ENCODE measurements at places on chromosomes 16 and 17.
A peak's percentile ranks its signal among the peaks of the same experiment; 100 is the strongest.

DNA sequence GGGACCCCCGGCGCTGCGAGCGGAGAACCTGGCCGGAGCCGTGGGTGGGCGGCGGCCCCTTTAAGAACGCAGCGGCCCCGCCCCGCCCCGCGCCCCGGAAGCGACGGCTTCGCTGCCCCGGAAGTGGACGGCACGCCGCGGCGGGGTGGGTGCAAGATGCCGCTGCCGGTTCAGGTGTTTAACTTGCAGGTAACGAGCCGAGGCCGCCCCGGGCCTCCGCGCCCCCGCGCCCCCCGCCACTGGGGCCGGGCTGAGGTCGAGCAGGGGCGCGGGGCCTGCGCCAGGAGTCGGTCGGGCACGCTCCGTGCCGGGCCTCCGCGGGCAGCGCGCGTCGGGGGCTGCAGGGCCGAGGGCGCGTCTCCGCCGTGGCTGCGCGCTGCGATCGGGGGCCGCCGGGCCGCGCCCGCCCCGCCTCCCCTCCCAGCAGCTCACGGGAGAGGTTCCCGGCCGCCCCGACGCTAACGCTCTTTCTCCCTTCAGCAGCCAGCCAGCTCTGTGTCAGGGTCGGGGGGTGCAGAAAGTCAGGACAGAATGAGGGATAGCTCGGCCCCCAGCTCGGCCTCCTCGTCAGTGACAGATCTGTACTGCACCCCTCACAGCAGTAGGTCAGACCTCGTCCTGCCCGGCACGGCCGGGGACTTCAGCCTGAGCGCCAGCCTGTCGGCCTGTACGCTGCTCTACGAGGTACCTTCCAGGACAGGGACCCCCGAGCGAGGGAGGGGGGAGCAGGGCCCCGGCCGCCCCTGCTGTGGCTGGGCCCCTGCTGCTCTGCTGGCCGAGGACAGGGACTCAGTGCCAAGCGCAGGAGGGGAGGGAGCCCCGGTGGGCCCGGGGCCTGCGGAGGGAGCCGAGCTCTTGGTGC is at the start of the genes GPS1 and RFNG:
Gene GPS1 (plus strand): TSS at position 123 of the 862 bp plus-strand sequence. CDS start 34 bp downstream, at position 157.
Gene RFNG (minus strand): TSS at position 36 of the 862 bp plus-strand sequence. CDS start 45 bp downstream, outside the sequence.
- DNase-seq, result peak; percentile 80

GRCh38 chr17:67478401-67479041 is 101.4 kb downstream of the PITPNC1 start:
- DNase-seq, result no peak

DNA sequence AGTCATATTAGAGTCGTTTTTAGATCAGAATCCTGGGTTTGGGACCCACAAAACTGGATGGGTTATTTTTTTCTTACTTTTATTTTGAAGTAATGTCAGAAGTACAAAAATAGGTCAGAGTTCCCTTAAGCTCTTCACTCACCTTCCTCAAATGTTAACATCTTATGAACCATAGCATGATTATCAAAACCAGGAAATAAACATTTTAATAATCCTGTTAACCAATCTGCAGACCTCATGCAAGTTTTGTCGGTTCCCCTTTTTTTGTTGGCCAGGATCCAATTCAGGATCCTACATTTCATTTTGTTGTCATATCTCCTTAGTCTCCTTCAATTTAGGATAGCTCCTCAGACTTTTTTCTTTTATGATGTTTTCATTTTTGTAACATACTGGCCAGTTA is 162.0 kb downstream of the CHD9 start:
- DNase-seq, result no peak

DNA sequence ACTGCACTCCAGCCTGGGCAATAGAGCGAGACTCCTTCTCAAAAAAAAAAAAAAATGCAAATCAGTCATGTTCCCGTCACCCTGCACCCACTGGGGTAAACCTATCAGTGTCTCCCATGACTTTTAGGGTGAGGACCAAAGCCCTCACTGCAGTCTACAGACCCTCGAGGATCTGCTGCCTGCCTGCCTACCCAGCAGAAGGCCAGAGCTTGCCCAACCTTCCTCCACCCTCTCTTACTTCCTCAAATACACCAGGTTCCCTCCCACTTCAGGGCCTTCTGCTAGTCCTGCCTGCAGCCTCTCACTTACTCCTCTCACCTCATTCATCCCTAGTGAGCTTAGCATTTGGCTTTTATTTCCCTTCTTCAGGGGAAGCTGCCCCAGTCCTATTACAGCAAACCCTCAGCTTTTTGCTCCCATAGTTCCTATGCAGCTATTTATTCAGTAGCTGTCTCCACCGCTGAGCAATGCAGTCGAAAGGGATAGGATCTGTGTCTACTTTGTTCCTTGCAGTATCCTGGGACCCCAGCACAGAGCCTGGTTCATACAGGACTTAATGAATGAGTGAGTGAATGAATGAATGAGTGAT is 17.8 kb upstream of the TOB1 start:
- DNase-seq, result no peak

GRCh38 chr16:49524947-49525315 is 151.3 kb downstream of the C16orf78 start:
- DNase-seq, result no peak

DNA sequence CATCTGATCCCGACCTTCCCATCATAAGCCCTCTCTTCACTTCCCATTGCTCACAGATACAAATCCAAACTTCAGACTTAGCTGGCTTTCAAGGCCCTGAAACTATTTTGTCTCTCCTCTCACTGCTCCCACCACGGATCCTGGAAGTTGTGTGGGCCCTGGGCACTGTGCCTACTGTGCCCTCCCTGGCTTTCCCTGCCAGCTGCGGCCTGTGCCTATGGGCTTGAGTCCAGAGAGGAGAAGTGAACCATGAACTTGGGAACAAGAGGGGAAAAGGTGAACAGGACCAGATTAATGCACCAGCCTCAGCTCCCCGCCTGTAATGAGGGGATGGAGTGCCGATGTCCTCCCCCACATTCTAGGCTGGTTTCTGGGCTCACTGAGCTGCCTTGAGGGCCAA is 18.9 kb upstream of the KCNJ12 start:
- no peak for DNase-seq

DNA sequence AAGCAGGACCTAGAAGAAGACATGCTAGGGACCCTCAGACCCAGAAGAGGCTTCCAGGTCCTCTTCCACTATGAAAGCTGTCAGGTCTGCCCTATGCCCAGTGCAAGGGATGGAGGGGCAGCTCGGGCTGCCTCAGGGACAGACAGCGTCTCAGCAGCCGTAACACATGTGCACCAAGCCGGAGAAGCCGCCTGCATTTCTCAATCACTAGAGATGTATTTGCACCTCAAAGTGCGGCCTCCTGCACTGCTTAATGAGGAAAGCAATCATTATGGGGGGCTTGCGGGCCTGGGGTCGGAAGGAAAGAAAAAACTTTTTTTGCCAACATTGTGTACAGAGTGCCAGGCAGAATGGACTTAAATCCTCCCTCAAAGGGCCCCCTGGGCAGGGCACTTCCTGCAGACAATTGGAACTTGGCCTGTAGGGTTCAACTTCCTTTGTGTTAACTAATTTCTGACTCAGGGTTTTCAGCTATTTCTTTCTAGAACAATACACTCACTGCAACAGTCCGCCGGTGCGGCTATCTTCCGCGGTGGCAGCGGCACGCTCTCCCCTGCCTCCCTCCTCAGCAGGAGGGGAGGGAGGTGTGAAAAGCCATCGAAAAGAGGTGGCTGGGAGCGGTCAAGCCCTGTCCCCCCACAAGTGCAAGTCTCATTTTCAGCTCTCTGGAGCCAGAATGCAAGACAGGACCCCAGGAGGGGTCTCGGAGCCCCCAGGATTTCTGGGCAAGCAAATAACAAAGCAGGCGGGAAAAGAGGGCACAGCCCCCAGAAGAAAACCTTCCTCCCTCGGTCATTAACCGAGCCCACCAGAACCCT is 101.2 kb downstream of the ZNF423 start:
- no peak for DNase-seq

DNA sequence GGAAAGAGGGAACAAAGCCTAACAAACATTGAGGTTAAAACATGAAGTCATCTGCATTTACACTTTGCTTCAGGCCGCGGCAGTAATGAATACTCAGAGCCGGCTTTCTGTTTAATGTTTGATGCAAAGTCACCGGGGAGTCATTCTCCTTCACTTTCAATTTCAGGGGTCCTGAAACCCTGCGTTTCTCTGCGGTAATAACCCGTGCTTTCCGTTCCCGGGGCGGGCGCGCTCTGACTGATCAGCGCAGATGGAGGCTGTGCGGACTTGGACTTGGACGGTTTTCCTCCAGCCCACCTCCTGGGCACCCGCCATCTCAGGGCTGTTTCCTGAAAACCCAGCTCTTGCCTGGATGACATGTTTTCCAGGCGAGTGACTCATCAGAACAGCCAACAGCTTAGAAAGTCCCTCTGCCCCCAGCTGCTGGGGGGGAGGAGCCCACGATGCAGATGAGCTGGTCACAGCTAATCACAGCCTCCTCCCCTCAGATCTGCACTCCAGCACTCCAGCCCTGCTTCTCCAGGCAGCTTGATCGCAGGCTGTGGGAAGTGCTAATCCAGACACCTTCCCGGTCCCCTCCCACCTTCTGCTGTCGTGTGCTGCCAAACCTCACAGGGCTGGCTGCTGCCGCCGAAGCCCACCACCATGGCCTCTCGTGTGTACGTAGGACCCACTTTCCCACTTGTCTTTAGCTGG is 158.6 kb upstream of the CHMP6 start:
- DNase-seq, result peak; percentile 84

- peak; percentile 15 for DNase-seq
These were observed 89.0 kb upstream of the DNAH17 start for GRCh38 chr17:78665952-78666920.

DNA sequence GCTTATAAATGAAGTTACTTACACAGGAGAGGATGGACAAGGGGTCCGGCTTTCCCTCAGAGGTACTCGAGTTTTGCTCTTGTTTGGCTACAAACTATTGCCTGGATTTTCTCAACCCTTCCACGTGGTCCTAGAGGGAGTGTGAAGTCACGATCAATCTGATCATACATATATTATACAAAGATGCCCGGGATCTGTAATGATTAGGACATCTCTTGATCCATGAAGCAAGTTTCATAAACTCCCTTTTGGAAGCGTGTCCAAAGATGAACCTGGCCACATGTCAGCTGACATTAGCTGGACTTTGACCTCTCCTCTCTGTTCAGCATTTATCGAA is 2.3 kb upstream of the CDH11 start:
- no peak for DNase-seq

DNA sequence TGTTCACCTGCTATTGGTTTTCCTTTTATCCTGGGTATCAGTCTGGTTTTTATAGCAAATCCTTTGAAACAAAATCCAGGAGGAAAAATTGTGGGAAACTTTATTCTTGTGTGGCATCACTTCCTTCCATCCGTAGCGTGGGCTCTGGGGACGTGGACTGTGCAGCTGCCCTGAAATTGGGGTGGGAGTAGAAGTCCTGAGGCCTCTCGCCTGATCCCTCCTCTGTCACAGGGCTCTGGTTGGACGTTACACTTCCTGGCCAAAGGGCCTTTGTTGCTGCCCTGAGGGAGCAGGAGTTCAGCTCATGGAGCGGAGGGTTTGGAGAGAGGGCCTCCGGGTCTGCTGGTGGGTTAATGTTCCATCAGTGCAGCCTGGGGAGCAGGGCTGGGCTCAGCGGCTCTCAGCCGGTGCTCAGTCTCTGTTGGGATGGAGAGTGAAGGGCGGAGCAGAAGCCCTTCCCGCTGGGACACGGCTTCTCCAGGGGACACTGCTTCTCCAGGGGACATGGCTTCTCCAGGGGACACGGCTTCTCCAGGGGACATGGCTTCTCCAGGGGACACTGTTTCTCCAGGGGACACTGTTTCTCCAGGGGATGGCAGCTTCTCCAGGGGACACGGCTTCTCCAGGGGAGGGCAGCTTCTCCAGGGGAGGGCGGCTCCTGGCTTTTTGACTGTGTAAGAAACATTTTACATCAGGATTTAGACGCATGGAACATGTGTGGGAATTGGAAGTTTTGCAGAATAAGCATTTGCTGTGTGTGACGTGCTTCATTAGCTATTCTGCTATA is 15.2 kb upstream of the RPL13 start:
- DNase-seq, result no peak

DNA sequence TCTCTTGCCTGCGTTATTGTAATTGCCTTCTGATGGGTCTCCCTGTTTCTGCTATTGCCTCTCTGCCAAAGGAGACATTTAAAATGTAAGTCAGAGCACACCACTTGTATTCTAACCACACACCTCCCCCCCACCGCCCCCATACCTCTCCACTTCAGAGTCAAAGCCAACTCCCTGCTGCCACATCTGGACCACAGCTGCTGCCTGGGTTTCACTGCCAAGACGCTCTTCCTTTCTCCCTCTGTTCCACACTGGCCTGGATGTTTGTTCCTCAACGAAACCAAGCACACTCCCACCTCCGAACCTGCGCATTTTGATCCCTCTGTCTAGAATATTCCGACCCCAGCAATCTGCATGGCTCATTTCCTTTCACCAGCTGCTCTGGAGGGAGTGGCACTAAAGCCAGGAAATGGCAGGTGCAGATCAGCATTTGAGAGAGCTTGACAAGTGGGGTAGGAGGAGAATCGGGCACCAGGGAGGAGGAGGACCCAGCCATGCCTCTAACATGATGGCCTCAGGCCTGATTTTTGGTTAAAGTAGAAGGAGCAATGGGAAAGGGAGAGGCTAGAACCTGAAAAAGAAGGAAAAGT is 92.4 kb upstream of the HS3ST2 start:
- no peak for DNase-seq

DNA sequence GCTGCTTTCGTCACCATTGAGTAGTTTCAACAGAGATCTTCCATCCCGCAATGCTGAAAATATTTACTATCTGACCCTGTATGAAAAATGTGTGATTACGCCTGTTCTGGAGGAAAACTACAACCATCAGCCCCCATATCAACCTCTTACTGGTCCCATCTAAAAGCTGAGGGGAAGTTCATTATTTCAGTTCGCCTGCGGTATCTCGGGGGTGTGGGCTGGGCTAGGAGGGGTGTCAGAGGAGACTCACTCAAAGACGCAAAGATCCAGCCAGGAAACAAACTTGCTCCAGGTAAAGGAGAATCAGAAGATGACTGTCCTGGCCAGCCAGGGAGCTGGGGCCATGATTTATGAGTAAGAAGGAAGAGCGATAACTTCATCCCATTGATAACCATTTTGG is 13.7 kb downstream of the CACNG1 start:
- DNase-seq, result no peak
